ENCODE measurements at places on chromosomes 3 and 15. TPM values are rescaled to one million over a fixed set of nuclear protein-coding genes. Genes with fewer than 3 reads are reported as not detected.

GRCh38 chr3:166367947-166368533 is 530.8 kb upstream of the BCHE start:
- DNase-seq = no peak

DNA sequence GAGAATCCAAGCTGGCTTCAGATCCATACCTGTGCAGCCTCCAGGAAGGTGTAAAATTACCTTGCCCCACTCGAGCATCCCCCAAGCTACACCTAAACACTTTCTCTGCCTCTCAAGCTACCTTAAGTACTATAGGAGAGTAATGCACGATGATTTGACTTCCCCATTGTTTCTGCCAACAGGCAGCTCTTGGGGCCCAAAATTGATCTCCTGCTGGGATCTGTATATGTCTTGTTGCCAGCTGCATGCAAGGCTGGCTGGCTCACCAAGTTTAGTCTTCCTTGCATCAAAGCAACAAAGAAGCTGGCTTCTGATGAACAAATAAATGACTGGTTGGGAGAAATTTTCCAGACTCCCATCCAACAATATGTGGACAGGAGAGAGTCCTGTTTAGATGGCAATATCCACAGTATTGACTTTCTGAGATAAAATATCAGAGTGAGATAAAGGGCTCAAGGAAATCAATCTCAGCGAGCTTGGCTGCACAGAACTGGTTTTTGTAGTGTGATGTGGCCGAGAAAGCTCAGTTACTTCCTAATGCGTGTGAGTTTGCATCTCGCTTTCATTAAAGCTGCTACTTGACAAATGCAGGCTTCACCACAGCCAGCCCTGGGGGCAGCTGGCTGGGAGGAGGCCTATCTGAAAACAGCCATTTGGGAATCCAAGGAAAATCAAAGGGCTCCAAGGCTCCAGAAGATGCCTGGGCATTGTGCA is 140.7 kb downstream of the MINAR1 start:
- DNase-seq = no peak

GP9 gene
- not detected for total RNA-seq

- no peak for DNase-seq
These were observed 291.4 kb upstream of the ATP11B start for GRCh38 chr3:182501856-182502255.

IP6K1 gene
- 32.0 TPM for total RNA-seq

CCDC191 gene
- 16.0 TPM for total RNA-seq

TM2D3 gene
- 46.6 TPM for total RNA-seq

CCDC54 gene
- total RNA-seq = not detected

HCLS1 gene
- 37.4 TPM for total RNA-seq

NLGN1 gene
- total RNA-seq = 10.6 TPM

DNA sequence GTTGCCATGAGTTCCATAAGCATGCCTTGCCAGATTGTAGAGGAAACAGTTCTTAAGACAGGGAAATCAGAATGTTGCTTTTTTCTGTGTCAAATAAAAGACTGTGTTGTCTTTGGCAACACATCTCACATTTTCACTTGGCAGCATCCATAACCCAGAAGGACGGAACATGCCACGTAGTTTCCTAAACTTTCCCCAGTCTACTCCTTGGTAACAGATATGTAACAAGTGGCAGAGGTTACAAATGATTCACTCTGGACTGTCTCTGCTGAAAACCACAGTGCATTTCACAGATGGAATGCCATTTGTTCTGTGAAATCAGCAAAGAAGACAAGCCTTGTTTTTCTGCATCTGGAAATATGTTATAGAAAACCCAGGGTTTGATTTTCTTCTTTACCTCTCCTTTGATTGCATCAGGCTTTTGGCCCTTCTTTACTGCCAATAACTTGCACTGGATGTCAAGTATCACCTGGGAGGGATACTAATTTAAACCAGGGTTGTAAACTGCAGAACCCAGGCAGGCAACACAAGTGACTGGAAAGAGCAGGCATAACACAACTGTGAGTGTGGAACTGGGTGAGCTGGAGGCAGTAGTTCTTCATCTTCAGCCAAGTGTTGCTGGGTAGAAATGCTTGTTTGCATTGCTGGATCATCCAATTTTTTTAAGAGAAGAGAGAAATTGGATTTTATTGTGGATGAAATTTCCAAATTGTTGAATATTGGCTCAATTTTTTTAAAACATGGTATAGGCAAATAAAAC is 124.4 kb upstream of the FOXB1 start:
- no peak for DNase-seq

GRCh38 chr15:74383695-74384565 is 16.5 kb upstream of the CYP11A1 start:
- DNase-seq = peak; percentile 74

CFAP44 gene
- 19.8 TPM for total RNA-seq

GRCh38 chr3:154178172-154178571 is 57.0 kb downstream of the ARHGEF26 start:
- DNase-seq = no peak

ETV5 gene
- 10.0 TPM for total RNA-seq

ACAD11 gene
- 23.5 TPM for total RNA-seq

DNA sequence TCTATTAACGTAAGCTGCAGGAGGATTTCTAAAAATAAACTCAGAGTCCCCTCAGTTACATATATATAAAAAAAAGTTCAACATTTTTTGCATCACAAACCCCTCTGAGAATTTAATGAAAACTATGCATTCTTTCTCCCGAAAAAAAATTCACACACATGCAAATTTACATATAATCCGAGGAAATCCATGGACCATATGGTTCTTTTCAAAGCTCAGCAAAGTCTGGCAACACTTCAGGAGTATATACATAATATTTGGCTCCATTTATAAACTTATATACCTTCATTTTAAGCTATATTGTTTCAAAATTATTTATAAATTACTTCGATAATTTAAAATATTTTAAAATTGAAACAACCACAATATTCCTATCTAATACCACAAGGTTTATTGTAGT is 140.7 kb upstream of the PLXND1 start:
- DNase-seq = no peak

DNA sequence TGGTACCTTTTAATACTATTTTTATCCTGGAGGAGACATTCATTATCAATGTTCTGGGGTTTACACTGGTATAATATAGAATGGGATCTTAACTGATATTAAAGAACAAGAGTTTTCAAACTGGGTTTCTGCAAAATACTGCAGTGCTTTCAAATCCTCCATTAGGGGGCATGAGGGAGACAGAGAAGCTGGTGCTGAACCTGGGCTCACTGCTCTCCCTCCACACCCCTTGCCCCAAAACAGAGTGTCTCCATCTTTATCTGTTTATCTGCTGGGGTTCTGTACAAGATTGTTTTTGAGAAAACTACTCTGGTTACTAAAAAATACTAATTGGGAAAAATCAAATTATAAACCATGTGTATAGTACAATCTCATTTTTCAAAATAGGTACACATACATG is 41.7 kb downstream of the CADPS start:
- no peak for DNase-seq

- DNase-seq = no peak
These were observed 44.6 kb downstream of the SLC12A1 start for GRCh38 chr15:48250640-48251076.

GRCh38 chr3:89948008-89948407 is 840.6 kb downstream of the EPHA3 start:
- DNase-seq = no peak

- DNase-seq = no peak
These were observed 771.4 kb upstream of the CFAP20DC start for GRCh38 chr3:59821274-59821673.

- no peak for DNase-seq
These were observed 15.6 kb downstream of the KAT2B start for GRCh38 chr3:20055842-20056241.

GRCh38 chr3:42975456-42975855 is 3.7 kb upstream of the GASK1A start:
- DNase-seq = no peak

DNA sequence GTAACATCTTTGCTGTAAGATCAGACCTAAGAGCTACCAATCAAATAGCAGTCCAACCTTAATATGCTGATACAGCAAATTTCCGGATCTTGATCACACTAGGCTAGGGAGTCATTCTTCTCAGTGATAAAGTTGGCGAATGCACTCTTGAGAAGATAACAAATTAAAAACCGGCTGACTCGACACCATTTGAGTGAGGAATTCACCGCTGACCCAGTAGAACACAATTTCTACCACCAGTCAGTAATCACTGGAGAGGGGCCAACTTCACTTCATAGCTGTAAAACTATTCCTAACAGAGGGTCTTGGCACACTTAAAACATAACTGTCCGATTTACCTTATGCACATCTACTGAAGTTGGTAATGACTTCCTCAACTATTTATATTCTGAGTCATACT is 47.2 kb downstream of the MEIS2 start:
- DNase-seq = no peak

- no peak for DNase-seq
These were observed 629.1 kb downstream of the MECOM start for GRCh38 chr3:169034401-169034800.

DNA sequence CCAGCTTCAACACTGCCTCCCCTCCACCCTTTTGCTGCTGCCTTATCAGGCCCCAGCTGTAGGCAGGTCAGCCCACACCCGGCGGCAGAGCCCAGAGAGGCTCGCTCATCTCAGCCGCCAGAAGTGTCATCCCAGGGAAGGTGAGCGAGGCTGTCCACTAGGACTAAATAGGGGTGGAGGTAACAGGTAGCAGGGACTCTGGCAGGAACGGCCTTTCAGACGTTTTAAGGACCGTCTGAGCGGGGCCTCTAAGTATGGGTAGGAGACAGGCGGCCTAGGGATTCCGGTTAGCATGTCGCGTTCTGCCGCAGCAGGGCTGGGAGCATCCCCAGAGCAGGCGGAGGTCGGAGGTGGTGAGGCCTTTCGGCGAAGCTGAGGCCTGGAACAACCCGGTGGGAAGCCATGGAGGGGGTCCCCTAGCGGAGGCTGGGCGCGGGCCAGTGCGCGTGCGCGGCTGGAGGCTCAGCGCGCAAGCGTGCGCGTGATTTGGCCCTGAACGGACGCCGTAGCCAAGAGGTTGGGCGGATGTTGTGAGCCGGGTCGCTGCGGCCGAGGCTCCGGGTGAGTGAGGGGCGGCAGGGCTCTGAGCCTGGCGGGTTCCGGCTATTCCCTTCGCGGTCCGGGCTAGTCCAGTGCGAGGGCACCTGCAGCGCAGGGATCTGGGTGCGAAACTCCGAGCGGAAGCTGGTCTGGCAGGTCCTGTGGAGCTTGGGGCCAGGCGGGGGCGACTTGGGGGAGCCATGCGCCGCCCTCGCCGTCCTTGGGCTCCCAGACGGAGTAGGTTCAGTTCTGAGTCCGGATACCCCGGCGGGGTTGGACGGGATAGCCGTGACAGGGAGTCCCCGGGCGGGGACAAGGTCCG is at the start of the genes MST1 and RNF123:
TSS of gene MST1 (minus strand) at position 429 of the 862 bp plus-strand sequence. CDS start 783 bp downstream, outside the sequence.
TSS of gene RNF123 (plus strand) at position 512 of the 862 bp plus-strand sequence. CDS start 1,609 bp downstream, outside the sequence.
- DNase-seq = peak; percentile 89
